ENCODE measurements at places on chromosomes 3 and 15.

DNA sequence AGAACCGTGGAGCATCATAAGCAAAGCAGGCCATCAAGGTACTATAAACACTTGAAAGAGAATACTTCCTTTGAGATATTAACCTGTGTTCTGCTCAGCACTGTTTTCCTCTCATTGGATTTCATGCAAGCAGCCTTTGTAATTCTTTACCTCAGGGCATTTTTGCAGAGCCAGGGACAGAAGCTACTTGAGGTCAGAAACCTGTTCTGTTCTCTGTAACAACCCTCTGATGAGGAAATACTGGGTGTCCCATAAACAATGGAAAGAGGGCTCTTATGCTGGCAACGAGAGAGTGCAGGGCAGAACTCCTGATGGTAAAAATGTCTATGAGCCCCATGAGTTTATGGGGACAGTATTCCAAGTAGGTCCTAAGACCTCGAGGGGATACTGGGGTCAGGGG is 66.0 kb downstream of the DCLK3 start:
- DNase-seq, result no peak

DNA sequence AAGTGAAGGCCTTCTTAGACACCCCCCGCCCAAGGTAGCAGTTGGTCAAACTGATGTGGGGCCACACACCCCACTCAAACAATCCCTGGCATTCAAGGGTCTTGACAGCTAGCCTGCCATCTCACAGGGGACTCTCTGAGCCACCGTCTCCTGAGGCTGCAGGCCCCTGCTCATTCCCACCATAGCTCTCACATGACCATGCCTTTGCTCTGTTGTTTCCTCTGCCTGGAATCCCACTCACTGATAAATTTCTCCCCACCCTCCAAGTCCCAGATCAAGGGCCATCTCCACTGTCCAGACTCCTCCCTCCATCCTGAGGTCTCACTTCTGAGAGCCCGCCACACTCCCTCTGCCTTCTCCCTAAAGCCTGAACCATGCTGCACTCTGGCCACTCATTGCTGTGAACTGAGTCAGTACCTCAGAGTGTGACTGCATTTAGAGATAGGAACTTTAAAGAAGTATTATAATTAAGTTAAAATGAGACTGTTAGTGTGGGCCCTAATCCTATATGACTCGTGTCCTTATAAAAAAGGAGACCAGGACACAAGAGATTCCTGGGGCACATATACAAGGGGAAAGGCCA is 10.0 kb downstream of the WNT7A start:
- no peak for DNase-seq

- no peak for DNase-seq
Observed at GRCh38 chr3:96814651-96815567, 515 bp downstream of the EPHA6 start.

GRCh38 chr3:54897028-54897711 is 30.7 kb downstream of the LRTM1 start:
- no peak for DNase-seq

- no peak for DNase-seq
Observed at GRCh38 chr15:39128746-39129145, 452.1 kb upstream of the THBS1 start.

GRCh38 chr3:126616931-126617330 is 38.0 kb downstream of the TXNRD3 start:
- DNase-seq, result no peak

DNA sequence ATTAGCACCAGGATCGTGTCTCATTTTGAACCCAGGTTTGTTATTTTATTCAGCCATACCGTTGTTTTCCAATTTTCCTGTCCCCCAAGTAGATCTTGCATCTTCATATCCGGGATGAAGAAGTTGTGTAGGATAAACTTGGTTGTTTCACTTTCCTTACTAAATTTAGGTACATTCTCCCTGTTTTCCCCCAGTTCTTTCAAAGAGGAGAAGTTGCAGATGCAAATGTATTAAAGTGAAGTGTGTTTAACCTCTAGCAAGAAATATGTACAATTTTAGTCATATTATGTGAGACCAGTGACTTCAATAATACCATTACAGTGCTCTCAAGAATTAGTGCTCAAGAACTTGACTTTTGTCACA is 1.3 kb downstream of the ATXN7 start:
- no peak for DNase-seq

DNA sequence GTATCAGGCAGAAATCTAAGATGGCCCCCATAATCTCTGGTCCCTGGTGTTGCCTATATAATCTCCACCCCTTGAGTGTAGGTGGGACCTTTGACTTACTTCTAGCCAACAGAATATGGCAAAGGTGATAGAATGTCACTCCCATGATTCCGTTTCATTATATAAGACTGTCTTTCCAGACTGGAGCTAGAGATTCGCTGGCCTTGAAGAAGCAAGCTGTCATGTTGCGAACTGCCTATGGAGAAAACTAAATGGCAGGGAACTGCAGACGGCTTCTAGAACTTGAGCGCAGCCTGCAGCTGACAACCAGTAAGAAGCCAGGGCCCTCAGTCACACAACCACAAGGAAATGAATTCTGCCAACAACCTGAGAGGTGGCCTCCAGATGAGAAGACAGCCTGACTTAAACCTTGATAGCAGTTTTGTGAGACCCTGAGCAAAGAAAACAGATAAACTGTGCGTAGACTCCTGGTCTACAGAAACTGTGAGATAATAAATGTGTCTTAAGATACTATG is 2.2 kb upstream of the KPNA1 start:
- no peak for DNase-seq

DNA sequence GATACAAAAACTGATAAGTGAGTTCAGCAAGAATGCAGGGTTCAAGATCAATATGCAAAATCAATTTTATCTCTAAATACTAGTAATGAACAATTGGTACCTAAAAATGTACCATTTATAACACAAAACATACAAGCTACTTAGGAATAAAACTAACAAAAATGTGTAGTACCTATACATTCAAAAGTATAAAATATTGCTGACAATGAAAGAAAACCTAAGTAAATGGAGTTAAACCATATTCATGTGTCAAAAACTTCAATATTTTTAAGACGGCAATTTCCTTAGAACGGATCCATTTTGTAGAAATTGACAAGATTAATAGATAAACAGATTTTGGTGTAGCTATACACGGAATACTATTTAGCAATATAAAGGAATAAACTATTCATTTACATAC is 343.1 kb upstream of the CCDC54 start:
- DNase-seq, result no peak

GRCh38 chr15:62773369-62774165 is 269.0 kb upstream of the TPM1 start:
- DNase-seq, result no peak

DNA sequence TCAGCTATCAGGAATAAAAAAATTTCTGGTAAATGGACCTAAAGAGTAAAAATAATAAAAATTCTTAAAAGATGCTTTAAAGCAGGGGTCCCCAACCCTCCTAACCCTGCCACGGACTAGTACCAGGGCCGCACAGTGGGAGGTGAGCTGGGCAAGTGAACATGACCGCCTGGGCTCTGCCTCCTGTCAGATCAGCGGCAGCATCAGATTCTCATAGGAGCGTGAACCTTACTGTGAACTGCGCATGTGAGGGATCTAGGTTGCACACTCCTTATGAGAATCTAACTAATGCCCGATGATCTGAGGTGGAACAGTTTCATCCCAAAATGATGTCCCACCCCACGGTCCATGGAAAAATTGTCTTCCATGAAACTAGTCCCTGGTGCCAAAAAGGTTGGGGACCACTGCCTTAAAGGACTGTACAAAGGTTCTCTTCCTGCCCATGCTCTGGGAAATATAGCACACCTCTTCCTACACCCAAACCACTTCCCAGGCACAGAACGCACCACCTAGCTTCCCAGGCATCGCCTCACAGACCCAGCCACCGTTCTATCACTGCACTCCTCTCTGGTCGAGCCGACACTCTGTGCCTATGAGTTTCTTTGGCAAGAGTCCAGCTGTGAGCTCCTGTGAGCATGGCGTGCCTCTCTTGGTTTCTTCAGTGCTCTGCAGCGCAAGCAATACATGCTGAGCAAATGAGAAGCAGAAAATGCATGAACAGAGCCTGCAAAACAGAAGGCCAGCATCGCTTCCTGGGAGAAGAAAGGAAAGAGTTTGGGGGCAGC is 104.9 kb downstream of the OCA2 start:
- DNase-seq, result no peak

DNA sequence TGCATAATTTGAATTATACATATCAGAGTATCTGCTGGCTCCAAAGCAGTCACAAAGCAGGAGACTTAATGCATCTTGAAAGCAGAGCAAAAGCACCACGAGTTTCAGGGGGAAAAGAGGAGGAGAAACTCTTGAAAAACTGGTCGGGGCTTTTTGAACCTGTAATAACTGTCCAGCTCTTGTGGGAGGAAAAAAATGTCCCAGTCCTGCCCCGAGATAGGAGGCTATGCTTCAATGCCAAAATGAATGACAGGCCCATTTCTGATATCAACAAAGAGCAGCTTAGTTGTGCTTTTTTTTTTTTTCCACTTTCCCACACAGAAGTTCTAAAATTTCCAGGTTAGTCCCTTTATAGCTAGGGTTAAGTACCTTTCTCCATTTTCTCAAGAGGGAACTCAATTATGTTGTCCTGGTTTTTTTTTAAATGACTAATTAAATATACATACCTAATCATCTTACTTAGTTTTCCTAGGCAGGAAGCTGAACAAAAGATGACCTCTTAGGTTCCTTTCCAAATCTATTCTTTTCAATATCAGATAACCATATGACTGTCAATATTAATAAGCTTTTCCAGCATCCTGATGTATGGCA is 120.2 kb downstream of the TFDP2 start:
- DNase-seq, result no peak

GRCh38 chr15:67839499-67839928 is 331 bp downstream of the RNU6-1 start:
- peak; percentile 71 for DNase-seq

GRCh38 chr3:122915300-122916055 is 112.1 kb downstream of the SEMA5B start:
- DNase-seq, result peak; percentile 51

DNA sequence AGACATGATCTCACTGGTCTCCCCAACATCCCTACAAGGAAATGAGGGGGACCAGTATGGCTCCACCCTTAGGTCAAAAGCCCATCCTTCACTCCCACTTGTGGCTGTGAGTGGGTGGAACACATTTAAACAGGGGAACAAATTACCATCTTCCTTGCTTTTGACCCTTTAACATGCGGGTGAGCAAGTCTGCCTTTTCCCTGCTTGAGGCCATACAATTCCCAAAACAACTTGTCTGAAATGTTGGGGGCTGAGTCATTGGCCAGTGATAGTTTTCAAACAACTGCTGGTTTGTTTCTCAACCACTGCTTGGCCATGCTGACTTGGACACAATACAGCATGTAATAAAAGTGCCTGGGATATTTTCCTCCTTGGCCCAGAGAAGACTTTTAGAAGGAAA is 39.6 kb downstream of the COL8A1 start:
- DNase-seq, result no peak

DNA sequence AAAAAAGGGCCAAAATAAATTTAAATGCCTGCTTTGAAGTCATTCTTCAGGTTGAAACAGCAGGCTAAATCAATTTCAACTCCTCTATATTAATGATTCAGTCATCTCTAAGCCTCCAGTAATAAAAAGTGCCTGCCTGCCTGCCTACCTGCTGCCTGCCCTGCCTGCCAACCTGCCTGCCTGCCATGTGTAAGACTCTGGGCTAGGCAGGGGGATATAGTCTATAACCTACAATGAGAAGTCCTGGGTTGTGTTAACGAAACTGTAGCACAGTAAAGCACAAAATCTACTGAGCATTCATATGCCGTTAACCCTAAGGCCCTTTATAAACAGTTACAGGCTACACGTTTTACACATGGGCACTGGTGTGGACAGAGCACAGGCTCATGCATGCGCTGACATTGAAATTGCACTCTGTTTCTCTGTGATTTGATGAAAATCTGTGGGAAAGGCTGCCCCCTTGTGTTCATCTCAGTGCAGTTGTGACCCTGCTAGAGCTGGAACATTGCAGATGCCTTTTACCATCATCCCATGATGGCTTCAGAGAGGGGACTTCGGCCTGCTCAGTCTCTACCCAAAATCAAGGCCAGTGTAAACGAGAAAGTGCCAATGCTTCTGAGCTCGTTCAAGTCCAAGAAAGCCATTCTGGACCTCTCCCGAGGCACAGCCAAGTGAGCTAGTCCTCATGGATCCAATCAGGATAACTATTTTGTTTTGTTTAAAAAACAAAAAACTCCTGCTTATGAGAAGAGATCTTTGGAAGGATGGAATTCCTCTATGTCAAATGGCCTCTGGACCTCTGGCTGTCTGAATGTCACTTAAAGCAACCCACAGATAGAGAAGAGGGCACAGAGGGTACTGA is 64.6 kb downstream of the EFL1 start:
- DNase-seq, result peak; percentile 73

DNA sequence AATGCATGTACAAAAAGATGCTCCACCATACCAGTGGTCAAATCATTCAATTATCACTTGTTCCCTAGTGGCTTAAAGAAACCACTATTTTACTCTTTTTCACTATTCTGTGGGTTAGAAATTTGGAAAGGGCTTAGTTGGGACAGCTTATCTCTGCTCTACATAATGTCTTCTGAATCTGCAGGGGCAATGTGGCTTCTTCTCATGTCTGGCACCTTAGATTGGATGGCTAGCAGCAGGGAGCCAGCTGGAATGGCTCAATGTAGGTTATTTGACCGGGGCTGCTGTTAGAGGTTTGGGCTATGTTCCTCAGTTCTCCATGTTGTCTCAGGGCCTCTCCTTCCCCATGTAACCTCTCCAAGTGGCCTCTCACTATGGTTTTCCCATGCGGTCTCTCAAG is 57.5 kb upstream of the EPHB1 start:
- no peak for DNase-seq

GRCh38 chr15:48584090-48584811 is 61.3 kb downstream of the FBN1 start:
- no peak for DNase-seq

DNA sequence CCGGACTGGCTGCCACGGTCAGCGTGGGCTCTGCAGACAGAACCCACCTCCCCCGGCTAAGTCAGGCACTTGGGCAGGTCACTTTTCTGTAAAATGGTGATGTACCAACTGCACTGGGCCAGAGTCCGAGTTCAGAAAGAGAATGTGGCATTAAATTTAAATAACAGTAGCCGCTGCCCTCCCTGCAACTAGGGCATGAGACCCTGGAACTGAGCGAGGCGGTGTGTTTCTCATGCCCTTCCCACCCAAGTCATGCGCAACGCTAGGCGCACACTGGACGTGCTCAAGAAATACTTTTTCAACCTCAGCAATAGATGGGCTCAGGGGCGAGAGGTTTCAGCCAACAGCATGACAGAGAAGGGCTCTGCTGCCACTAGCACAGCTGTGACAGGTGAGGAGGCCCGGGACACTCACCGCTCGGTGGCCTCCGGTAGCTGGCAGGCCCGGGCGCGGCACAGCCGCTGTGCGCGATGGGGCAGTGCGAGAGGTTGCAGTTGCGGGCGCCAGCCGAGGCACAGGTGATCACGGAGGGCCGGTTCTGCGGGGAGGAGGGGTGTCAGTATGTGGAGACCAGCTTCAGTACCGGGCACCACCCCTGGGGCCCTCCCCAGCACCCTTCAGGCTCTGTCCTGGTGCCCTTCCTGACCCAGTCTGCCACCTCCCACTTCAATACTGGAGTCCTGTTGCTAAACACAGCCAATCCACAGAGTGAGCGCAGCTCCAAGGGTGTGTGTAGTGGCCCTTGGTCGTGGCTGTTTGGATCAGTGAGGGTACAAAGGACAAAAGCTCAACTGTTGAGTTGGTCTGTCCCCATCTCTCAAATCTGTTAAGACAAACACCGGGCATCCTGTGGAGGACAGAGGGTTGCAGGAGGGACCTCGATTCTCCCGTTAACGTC is 84.5 kb downstream of the VGLL4 start:
- no peak for DNase-seq

GRCh38 chr3:122941228-122942206 is 86.0 kb downstream of the SEMA5B start:
- no peak for DNase-seq

- no peak for DNase-seq
Observed at GRCh38 chr3:127062926-127063325, 80.0 kb downstream of the PLXNA1 start.

GRCh38 chr3:29128001-29128400 is 152.9 kb upstream of the RBMS3 start:
- DNase-seq, result no peak
